ENCODE measurements at places on chromosomes 3 and 15.

DNA sequence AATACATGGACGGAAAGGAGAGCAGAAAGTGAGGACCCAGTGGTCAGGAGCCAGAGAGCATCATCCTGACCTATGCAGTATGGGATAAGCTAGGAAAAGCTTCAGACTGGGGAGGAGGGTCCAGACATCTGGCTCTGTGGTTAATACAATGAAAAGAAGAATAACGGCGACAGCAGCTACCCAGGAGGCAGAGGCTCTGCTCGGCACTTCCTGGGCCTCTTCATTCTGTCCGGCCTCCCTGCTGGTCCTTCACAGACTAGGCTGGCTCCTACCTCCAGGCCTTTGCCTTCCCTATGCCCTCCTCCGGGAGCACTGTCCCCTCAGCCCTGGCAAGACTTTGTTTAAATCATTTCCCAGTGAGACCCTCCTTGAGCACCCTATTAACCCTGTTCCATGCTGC, 58.9 kb upstream of the WNT5A start:
- H3K27me3 ChIP-seq: peaks cover 5% of the 10 kb centered on the region
- no peak for DNase-seq
- H3K4me1 ChIP-seq: peaks cover 38% of the 10 kb centered on the region
- peak overlapping the region; percentile 33 for H3K4me3 ChIP-seq
- H3K36me3 ChIP-seq: no peaks in the 10 kb centered on the region
- H3K27ac ChIP-seq: peak overlapping the region; percentile 36

GRCh38 chr15:71109905-71110304, 5.4 kb upstream of the THSD4 start:
- H3K36me3 ChIP-seq: no peaks in the 10 kb centered on the region

DNA sequence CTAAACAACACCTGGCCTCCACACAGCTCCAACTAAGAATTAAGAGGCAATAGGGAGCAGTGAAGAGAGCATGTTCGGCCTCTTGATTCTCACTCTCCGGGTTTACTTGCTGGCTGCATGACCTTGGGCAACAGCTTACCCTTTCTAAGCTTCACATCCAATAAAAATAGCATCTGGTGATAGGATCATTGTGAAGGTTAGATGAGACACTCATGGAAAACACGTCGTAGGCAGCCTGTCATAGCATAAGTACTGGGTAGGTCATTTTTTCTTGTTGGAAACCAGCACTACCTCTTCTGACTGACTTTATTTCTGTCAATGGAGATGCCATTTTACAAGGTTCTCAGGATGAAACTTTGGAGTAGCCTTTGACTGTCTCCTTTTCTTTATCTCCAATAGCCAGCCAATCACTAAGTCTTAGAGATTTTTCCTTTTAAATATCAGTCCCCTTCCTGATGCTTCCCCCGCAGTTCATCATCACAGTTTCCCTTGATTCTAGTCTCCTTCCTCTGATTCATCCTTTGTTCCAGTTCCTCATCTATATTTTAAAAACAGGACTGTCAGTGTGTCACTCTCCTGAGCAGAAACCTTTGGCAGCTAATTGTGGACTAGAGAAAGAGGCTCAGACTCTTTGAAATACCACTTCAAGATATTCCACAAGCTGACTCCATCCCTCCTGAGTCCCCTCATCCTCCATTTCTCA, 271.5 kb downstream of the SLC9A9 start:
- H3K36me3 ChIP-seq: no peaks in the 10 kb centered on the region
- H3K4me3 ChIP-seq: no peak overlapping the region
- no peak overlapping the region for H3K27ac ChIP-seq
- no peak for DNase-seq
- H3K4me1 ChIP-seq: no peaks in the 10 kb centered on the region

DNA sequence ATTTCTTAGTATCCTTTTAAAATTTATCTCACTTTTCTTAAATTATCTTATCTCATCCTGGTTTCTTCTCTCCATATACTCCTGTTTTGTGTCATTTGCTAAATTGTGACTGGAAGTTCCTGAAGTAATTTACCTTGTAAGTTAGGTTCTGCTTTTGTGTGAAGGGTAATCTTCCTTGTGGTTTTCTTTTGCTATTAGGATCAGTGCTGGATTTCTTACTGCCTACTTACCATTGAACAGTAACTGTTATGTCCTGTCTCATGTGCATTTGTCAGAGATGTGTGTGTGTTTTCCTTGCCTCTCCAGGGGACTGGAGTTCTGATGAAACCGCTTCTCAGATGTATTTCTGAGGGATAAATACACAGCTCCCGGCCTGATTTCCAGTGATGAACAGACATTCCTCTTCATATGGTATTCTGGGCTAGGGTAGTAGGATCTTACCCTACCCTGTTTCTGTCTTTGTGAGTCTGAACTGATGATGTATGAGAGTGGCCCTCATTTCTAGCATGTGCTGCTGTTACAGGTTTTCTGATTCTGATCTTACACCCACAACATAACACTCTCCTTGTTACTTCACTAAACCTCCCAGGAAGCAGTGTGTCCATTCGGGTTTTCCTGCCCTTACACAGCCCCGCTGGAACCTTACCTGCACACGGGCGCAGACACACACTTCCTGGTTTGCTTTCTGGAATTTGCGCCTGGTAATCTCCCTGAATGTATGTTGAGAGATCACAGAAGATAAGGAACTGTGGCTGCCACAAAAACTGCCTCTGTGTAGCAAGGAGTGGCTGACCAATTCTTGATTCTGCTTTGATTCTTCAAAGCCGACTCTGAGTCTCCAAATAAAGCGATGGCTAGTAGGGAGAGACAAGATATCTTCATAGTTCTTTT, 14.7 kb downstream of the PAK2 start:
- peaks cover 41% of the 10 kb centered on the region for H3K36me3 ChIP-seq
- no peak overlapping the region for H3K27ac ChIP-seq
- H3K4me3 ChIP-seq: no peak overlapping the region
- no peaks in the 10 kb centered on the region for H3K27me3 ChIP-seq
- H3K4me1 ChIP-seq: peaks cover 30% of the 10 kb centered on the region
- DNase-seq: no peak

DNA sequence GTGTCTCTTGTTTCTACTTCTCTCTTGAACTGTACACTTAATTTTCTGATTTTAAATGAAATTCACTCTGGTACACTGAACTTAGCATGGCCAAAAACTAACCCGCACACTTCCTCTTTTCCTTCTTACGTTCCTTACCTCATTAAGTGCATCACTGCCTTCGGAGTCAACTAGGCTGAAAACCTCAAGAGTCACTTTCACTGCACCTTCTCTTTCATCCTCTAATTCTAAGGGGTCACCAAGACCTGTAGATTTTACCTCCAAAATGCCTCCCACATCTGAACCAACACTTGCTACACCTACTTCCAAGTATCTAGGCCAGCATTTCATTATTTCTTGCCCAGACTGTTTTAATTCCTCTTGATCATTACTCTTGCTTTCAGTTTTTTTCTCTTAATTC, 6.6 kb downstream of the CBLB start:
- DNase-seq: no peak
- H3K27me3 ChIP-seq: no peaks in the 10 kb centered on the region
- H3K4me1 ChIP-seq: peaks cover 26% of the 10 kb centered on the region
- H3K27ac ChIP-seq: no peak overlapping the region
- H3K36me3 ChIP-seq: peaks cover 12% of the 10 kb centered on the region

- no peak overlapping the region for H3K27ac ChIP-seq
- no peaks in the 10 kb centered on the region for H3K4me1 ChIP-seq
- H3K4me3 ChIP-seq: no peak overlapping the region
These were observed 238.7 kb upstream of the NR2E3 start for GRCh38 chr15:71571641-71572040.

- peak overlapping the region; percentile 87 for H3K4me3 ChIP-seq
- H3K27me3 ChIP-seq: peaks cover 48% of the 10 kb centered on the region
- H3K36me3 ChIP-seq: no peaks in the 10 kb centered on the region
- peaks cover 16% of the 10 kb centered on the region for H3K4me1 ChIP-seq
These were observed 895 bp downstream of the HYKK start for GRCh38 chr15:78508272-78508671.

DNA sequence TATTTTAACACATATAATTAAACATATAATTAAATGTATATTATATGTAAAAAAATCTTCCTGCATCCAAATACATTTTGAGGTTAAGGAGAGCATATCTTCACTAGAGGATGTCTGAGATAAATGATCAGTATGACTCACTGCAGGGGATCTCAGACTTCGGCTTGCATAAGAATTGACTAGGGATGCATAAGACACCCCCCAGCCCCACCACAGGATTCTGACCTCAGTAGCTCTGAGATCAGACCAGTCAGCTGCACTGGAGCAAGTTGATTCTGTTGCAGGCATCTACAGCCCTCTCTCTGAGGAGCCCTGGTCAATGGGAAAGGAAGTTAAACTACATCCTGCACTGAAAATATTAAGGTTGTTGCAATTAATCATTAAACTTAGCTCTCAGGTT, 29.0 kb upstream of the TBC1D21 start:
- no peak overlapping the region for H3K27ac ChIP-seq
- H3K4me1 ChIP-seq: no peaks in the 10 kb centered on the region
- no peaks in the 10 kb centered on the region for H3K36me3 ChIP-seq
- H3K4me3 ChIP-seq: no peak overlapping the region
- DNase-seq: no peak
- H3K27me3 ChIP-seq: peaks cover 36% of the 10 kb centered on the region

DNA sequence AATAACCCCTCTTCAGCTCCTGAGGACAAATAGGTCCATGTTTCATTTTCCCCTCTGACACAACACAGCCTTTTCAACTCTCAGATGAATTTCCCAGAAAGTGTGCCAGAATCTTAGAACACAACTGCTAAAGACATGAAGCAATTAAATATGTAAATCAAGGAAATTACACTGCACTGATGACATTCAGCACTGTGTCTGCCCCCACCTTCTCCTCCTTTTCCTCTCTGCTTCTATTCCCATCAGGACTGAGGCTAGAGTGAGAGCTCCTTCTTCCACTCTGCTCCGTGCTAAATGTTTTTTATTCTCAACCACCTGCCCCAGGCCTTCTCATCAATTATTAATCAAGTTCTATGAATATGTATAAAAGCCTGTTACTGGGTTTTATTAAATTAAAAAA, 596.1 kb downstream of the TUSC7 start:
- H3K4me3 ChIP-seq: no peak overlapping the region
- no peaks in the 10 kb centered on the region for H3K4me1 ChIP-seq
- H3K27me3 ChIP-seq: no peaks in the 10 kb centered on the region

GRCh38 chr15:40766194-40766815, 2.4 kb downstream of the GCHFR start:
- peaks cover 32% of the 10 kb centered on the region for H3K27me3 ChIP-seq
- H3K27ac ChIP-seq: no peak overlapping the region
- H3K4me3 ChIP-seq: peak overlapping the region; percentile 59

DNA sequence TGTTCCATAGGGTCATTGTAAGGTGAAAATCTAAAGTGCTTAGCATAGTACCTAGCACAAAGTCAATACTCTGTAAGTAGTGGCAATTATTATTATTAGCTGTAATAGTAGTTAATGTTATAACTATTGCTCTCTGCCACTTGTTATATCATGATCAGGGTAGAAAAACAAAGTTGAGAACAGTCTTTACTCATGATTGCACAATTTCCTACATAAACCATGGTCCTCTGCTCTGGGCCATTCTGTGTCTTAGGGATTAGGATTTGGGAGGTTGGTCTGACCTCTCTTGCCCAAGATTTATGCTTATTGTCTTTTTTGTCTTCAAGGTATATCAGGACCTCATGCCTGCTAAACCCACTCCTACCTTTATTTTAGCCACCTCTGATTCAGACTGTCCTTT, 4.3 kb upstream of the LRRC58 start:
- H3K27me3 ChIP-seq: no peaks in the 10 kb centered on the region
- H3K4me3 ChIP-seq: no peak overlapping the region
- H3K4me1 ChIP-seq: peaks cover 12% of the 10 kb centered on the region
- H3K36me3 ChIP-seq: no peaks in the 10 kb centered on the region

GRCh38 chr3:71713041-71713440, 12.2 kb downstream of the EIF4E3 start:
- H3K36me3 ChIP-seq: no peaks in the 10 kb centered on the region
- H3K27me3 ChIP-seq: no peaks in the 10 kb centered on the region
- no peak overlapping the region for H3K4me3 ChIP-seq
- H3K27ac ChIP-seq: no peak overlapping the region
- no peaks in the 10 kb centered on the region for H3K4me1 ChIP-seq

DNA sequence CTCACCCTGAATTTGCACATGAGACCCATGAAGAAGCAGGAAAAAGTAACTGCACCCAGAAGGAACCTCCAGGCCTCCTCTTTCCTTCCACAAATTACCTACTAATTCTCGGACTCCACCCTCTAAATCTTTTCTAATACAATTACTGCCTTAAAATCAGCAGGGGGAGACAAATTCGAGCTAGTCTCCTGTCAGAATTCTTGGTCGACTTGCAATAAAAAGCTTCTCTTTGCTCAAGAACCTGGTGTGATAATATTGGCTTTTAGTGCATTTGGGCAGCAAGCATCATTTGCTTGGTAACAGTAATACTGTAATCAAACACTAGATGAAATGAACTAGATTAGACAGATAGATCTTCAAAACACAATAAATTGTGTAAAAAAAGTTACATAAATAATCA, 281.9 kb downstream of the RAP2B start:
- DNase-seq: no peak
- H3K36me3 ChIP-seq: no peaks in the 10 kb centered on the region
- H3K27ac ChIP-seq: no peak overlapping the region
- no peaks in the 10 kb centered on the region for H3K4me1 ChIP-seq
- H3K27me3 ChIP-seq: no peaks in the 10 kb centered on the region
- H3K4me3 ChIP-seq: no peak overlapping the region

DNA sequence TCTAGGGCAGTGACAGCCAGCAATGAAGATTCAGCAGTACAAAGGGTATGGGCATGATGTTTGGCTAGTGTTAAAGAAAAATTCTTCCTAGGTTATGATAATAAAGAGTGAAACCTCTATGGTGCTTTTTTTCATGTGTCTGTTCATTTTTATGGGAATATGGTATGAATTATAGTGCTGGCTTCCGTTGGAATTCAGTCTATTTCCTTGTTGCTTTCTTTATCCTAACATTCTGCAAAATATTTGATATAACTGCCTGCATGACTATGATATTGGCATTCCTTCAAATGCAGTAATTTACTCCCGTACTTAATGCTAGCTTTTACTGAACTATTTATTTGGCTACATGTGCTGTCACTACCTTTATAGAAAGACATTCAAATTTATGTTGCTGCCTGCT, 57.6 kb upstream of the ATP11B start:
- no peak for DNase-seq
- H3K27ac ChIP-seq: no peak overlapping the region
- H3K27me3 ChIP-seq: peaks cover 5% of the 10 kb centered on the region
- H3K4me1 ChIP-seq: no peaks in the 10 kb centered on the region
- H3K36me3 ChIP-seq: no peaks in the 10 kb centered on the region
